ENCODE measurements at places on chromosomes 2 and 18.

DNA sequence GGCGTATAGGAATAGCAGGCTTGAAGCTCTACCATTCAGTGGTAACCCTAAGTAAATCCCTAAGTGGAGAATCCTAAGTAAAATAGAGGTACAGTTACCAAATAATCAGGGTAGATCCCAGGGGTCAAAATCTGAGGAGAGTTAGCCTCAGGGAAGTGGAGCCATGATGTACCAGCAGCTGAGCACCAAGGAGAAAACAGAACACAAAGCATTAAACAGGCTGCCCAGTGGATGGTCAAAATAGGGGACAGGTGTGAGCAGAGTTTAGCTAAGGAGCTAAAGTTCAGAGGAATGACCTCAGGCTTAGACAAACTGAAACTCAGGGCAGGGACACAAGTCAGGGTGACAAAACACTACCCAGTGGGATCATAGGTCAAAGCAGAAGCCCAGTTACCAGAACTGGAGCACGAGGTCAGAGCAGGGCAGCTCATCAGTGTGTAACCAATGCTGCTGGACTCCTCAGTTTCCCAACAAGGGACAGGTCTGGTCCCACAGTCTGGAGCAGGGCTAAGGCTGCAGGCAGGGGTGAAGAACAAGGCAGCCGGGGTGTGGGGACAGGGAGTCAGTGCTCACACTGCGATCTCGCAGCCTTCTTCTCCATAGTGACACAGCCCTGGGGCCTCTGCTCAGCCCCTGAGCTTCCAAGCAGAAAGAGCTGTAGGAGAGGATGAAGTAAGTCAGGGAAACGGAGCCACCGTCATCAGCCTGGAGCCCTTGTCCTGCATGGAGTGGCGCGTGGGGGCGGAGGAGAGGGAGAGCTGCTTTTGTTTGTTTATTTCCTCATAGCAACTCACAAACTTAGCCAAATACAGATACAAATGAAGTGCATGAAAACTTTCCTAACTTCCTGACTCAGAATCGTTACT is 264.0 kb downstream of the MREG start:
- no peak for DNase-seq

- DNase-seq, result no peak
Measured at GRCh38 chr2:149720615-149721014, 133.0 kb upstream of the MMADHC start.

DNA sequence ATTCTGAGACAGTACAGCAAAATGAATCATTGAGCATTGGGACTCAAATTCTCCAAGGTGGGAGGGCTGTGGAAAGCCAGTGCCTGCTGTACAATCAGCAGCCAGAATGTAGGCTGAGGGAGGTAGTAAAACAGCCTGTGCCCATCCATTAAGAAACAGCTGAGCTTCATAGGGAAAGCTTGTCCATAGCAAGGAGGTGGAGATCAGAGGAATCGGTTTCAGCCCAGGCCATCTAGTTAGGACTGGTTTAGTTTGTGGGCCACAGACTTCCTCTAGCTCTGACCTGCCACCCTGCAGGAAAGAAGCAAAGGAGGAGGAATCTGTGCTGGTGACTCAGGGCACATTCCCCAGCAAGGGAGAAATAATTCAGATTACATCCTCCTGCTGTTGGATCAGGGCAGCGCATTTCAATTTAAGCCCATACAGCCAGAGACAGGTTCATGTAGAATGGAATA is 333.4 kb downstream of the SETBP1 start:
- DNase-seq, result peak; percentile 77

DNA sequence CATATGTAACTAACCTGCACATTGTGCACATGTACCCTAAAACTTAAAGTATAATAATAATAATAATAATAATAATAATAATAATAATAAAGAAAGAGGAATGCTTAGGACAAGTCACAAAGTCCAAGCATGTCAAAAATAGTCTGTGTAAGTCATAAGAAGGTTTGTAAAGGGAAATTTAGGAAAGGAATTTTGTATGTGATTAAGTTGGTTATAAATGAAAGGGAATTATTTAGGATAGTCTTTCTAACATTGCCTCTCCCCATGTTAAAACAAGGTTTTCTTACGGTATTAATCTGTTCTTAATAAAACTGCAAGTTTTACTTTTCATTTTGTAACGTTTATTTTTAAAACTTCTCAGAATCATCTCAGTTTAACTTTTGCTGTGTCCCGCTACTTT is 62.8 kb downstream of the SESTD1 start:
- no peak for DNase-seq

DNA sequence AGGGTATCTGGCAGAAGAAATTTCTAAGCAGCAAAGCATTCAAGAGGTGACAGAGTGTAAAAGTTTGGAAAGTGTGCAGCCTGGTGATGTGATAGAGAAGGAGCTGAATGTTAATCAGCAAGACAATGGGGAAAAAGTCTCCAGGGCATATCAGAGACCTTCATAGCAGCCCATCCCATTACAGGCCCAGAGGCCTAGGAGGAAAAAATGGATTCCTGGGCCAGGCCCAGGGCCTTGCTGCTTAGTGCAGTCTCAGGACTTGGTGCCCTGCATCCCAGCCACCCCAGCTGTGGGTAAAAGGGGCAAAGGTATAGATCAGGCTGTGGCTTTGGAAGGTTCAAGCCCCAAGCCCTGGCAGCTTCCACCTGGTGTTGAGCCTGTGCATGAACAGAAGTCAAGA is 35.9 kb upstream of the ERMN start:
- no peak for DNase-seq

DNA sequence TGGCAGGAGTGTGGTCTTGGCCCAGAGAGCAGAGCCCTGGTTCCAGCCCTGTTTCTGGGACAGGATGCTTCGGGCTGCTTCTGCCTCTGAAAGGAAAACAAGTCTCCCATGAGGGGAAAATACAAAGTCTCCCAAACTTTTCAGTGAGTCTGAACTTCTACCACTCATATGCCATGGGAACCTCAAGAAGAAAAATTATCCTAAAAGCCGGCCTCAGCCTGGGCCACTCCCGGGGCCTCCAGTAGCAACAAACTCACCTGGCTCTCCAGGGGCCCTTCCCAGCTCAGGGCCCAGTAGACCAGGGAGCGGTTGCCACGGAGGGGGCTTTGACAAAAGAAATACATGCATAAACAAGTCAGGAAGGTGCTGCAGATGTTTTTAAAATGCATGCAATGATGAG is 289.2 kb upstream of the HDAC4 start:
- DNase-seq, result no peak

- no peak for DNase-seq
Measured at GRCh38 chr2:190763901-190764514, 115.1 kb downstream of the NAB1 start.

- no peak for DNase-seq
Measured at GRCh38 chr2:102342888-102343287, 12.7 kb upstream of the IL18R1 start.

DNA sequence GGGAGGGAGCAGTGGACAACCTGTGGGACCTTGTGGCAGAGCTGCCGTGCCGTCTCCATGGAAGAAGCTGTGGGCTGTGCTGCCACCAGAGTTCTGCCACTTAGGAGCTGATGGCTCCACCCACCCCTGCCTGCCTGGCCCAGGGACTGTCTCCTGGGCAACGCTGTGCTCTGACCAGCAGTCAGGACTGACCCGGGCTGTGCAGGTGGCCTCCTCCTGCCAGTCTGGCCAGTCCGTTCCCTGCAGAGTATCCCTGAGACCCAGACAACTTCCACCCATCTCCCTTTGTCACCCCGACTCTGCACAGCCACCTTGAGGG is 12.8 kb downstream of the ASIC4 start:
- DNase-seq, result no peak

- no peak for DNase-seq
Measured at GRCh38 chr2:143686585-143687164, 557.5 kb downstream of the ARHGAP15 start.
